ENCODE measurements at places on chromosomes 7 and 10.

DNA sequence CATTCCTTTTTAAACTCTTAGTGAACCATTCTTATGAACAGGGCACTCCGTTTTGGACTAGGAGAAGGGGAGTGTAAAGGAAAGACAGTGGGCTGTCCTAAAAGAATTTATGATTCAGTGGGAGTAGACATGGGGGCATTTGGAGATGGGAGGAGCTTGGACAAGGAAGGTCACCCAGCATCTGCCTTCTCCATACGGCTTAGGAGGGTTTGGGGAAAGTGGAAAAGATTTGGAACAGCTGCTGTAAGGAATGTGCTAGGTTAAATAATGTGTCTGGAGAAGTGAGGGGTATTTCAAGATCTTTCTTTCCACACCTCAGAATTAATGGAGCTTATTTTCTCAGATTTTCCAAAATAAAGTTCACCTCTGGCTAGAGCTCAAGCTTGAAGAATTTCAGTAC, 24.0 kb downstream of the SLC35G1 start:
- DNase-seq: no peak

DNA sequence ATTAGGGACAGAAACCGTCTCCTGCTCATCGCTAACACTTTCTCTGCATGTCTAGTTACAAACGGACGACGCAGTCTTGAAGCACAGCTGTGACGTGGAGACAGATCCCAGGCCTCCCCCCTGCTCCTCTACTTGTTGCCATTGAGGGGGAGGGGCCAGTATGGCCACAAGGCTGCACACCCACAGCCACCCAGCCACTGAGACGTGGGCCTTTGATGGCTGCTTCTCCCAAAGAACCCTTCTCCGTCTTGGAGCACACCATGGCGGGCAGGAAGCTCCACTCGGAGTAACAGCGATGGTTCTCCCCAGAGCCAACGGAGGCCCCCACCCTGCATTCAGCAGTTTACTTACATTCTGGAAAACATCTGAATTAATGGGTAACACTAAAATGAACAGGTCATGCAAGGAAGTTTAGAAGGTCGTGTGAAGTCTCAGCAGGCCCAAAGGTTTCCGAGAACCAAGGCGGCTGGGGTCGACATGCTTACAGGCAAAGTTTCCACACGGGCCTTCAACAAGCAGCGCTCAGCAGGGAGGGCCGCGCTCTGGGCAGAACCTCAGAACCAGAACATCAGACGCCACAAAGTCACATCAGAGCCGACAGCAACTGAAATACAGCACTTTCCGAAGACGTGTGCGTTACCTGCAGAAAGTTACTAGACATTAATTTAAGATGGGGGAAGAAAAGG, 169.6 kb downstream of the DIP2C start:
- no peak for DNase-seq

GRCh38 chr7:44307301-44307900, 18.0 kb downstream of the CAMK2B start:
- DNase-seq: no peak

DNA sequence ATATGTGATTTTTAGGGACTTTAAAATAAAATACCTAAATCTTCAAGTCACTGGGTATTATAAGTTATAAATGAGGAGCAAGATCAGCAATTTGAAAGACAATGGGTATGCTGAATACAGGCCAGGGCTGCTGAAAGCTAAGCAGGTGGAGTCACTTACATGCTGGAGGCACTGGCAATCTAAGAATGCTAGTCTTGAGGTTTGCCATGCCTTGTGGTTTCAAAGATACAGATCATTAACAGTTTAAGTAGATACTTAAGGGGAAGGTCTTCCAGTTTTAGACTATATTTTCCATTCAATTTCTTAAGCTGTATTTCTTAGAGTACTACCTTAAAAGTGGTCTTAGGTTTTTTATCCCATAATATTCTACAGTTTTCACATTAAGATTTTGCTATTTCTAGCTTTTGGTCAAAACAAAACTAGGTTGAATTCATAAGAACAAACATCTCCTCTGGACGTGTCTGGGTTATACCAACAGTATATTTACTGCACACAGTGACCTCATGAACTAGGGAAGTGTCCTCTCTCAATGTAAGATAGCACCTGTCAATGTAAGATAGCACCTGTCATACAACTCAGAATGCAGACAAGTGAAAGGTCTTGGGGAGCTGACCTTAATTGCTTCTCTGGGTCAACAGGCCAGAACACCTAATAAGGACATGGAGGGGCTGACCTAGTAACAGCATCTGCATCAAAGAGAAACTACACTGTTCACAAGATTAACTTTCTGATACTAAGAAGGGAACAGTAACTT, 2.0 kb downstream of the SRI start:
- DNase-seq: no peak

- no peak for DNase-seq
Measured at GRCh38 chr7:127625331-127625730, 7.4 kb upstream of the PAX4 start.

- DNase-seq: no peak
Measured at GRCh38 chr7:70630440-70630817, 501.5 kb upstream of the GALNT17 start.

GRCh38 chr10:120456626-120457430, at the start of gene PLPP4:
TSS of gene PLPP4 (plus strand) at chr10:120457227. CDS start at chr10:120457306, 79 bp downstream.
- DNase-seq: no peak

DNA sequence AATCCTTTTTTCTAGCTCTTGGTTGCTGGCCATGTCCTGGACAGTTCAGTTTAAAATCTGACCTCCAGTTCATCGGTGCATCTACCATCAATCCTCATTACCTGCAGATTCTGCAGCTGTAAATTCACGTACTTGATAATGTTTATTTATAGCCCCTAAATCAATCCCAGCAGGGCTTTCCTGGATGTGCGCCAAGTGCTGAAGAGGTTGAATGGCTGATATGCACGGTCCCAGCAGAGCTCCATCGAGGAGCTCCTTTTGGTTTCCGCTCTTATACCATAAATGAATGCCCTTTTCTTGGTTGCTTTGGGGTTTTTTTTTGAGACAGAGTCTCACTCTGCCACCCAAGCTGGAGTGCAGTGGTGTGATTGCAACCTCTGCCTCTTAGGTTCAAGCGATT, 91.2 kb upstream of the CCZ1B start:
- DNase-seq: no peak

DNA sequence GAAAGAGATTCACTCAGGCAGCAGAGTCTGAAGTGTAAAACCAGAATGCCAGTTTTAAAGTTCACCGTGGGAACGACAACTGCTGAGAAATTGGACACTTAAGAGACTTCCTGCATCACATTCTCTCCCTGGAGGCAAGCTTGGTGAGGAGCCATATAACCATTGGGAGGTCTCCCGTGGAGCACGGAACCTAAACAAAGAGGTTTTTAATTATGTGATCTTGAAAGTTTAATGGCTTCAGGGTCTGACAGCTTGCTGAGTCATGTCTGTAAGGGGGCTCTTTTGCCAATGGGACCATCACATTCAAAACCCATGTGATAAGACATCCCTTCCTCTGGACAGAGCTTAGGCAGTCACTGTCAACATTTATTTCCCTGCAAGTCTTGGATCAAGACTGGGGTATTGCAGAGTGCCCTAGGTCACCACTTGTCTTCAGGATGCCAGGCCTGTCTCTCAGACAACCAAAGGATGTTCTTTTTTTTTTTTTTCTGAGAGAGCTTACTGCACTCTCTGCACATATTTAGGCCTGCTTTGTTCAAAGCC, 674.4 kb downstream of the TYW1 start:
- DNase-seq: no peak

GRCh38 chr10:31146491-31147209, 115.0 kb upstream of the ZNF438 start:
- no peak for DNase-seq

- no peak for DNase-seq
Measured at GRCh38 chr7:74180866-74181265, 6.7 kb downstream of the EIF4H start.

DNA sequence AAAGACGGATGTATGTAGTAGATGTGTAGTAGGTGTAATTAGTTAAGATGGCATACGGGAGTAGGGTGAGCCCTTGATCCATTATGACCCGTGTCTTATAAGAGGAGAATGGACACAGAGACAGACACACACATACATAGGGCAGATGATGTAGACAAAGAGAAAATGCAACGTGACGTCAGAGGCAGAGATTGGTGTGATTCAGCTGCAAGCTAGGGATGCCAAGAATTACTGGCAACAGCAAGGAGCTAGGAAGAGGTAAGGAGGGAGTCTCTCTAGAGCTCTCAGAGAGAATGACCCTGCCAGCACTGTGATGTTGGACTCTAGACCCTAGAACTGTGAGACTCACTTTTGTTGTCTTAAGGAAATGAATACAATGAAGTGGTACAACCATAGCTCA, 247.0 kb upstream of the HABP2 start:
- DNase-seq: no peak

- no peak for DNase-seq
Measured at GRCh38 chr7:138122162-138122561, 45.9 kb downstream of the AKR1D1 start.

GRCh38 chr10:115092555-115093285, 445 bp upstream of the ATRNL1 start:
- no peak for DNase-seq

GRCh38 chr10:44771233-44771995, 139.7 kb upstream of the TMEM72 start:
- DNase-seq: no peak

- no peak for DNase-seq
Measured at GRCh38 chr10:51206500-51206899, 132.2 kb downstream of the PRKG1 start.

DNA sequence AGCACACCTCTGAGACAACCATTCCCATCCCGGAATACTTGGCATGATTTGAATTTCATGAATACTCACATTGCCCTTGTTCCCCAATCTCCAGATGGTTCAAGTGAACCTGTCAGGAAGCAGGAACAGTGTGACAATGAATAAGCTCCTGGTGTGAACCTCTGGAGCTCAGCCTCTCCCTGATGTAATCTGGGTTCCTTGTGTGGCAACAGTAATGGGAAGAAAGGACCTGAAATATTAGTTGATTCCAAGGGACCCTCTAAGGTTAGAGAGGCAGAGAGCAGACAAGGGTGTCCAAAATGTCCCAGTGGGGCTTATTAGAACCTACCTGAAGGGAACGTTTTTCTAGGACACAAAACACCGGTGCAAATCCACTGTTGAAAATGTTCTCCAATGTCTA, 8.5 kb downstream of the OR2A7 start:
- DNase-seq: no peak

DNA sequence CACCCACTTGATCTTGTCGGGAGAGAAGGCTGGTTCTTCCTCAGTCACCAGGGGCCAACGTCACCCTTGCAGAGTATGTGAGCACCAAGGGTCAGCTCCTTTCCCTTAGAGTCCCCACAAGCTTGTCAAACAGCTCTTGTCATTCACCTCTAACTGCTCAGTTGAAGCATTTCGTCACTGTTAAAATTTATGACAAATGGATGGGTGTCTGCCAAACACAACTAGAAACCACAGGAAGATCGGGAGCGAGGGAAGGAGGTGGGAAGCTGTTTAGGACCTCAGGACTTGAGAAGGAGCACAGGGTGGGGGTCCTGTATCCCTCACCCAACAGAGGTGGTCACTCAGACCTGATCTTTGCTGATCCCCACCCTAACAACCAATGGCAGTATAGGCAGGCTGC, 373.3 kb upstream of the IGFBP3 start:
- DNase-seq: no peak

DNA sequence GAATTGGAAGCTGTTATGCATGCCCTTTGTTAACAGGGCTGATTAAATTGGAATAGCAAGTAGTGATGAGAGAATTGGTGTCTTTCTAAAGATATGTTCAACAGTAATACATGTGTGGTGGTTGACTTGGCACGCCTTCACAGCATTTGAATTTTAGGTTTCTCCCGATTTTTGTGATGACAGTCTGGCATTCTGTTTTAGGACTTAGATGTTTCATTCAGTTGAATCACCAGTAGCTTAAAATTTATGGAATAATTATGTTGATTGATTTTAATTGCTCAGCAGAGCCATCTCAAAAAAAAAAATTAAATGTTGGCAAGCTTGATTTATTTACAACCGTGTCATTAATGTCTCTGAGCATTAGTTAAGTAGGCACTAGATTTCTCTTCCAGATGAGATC, 219.7 kb downstream of the CSTF2T start:
- no peak for DNase-seq

DNA sequence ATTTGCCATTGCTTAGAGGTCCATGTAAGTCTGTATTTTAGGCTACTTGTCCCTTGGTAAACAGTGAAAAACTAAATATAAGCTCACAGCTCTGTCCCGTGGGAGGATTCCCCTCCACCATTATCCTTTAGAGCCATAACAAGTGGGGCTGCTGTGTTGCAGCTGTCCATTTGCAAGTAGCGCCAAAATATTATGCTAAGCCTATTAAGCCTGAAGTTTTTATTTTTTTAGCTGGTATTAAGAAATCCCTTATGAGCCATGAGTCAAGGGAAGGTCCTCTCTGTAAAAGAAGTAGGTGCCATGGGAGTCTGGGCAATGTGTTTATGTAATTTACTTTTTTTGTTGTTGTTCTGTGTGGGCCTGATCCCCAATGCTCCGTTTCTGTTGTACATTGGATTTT, 183.9 kb downstream of the THSD7A start:
- no peak for DNase-seq

GRCh38 chr7:22343071-22343470, 13.9 kb downstream of the RAPGEF5 start:
- DNase-seq: no peak

GRCh38 chr7:98081319-98081718, 25.3 kb upstream of the LMTK2 start:
- DNase-seq: no peak

DNA sequence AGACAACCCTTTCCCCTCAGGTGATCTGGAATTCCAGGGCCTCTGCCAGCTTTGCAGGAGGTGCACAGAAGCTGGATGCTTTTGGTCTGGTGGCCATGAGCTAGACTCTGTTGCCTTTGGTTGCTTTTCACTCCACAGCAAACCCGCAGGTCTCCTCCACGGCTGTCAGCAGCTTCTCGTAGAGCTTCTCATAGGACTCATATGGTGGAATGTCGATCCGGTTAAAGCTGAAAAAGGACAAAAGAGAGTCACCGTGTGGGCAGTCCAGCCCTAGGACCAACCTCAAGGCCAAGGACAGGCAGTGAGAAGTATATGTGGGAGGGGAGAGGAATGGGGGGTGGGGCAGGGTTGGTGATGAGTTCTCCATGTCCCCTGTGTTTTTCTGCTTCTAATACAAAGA, 113.5 kb downstream of the SMURF1 start:
- no peak for DNase-seq

- no peak for DNase-seq
Measured at GRCh38 chr7:8092140-8092539, 123.5 kb downstream of the GLCCI1 start.

- DNase-seq: no peak
Measured at GRCh38 chr7:158946771-158947170, 90.4 kb downstream of the DYNC2I1 start.

DNA sequence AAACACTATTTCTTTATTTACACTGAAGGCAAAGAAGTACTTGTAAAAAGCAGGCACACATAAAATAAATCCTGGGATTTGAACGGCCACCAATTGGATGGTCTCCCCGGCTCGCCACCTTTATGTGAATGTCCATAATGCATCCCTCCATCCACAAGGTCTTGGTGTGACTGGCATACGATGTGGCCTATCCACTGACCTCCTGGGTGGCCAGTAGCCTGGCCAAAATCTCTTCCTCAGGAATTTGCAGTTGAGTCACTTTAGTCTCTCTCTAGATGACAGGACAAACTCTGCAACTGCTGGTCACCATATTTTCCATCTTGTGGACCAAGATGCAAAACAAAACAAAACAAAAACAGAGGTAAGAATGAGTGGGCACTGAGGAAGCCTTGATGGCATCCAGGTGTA, 39.1 kb downstream of the CDK1 start:
- DNase-seq: no peak
